ENCODE measurements at places on chromosomes 5 and 9. TPM values are rescaled to one million over a fixed set of nuclear protein-coding genes. Genes with fewer than 3 reads are reported as not detected.

The OTP gene
- total RNA-seq: not detected

GRCh38 chr5:45604092-45604491 lies 92.1 kb downstream of the HCN1 start:
- H3K4me3 ChIP-seq: no peak overlapping the region
- no peak for DNase-seq
- no peak overlapping the region for H3K27ac ChIP-seq
- H3K4me1 ChIP-seq: no peaks in the 10 kb centered on the region
- H3K36me3 ChIP-seq: no peaks in the 10 kb centered on the region

DNA sequence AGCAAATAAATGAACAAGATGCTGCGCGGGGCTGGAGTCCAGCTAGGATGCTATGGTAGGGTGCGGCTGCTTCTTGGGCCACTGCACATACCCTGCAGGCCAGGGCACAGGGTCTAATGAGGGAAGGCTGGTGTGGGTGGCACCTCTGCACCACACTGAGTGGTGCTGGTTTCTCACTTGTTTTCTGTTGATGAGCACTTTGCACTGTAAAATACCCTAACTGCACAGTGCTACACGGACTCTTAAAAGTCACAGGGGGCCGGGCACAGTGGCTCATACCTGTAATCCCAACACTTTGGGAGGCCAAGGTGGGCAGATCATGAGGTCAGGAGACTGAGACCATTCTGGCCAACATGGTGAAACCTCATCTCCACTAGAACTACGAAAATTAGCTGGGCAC lies 52.7 kb upstream of the DMRT1 start:
- no peaks in the 10 kb centered on the region for H3K27me3 ChIP-seq
- H3K36me3 ChIP-seq: no peaks in the 10 kb centered on the region
- DNase-seq: no peak
- H3K4me3 ChIP-seq: no peak overlapping the region

The IL7R gene
- 67.9 TPM for total RNA-seq

- no peaks in the 10 kb centered on the region for H3K36me3 ChIP-seq
- H3K27ac ChIP-seq: no peak overlapping the region
- H3K4me3 ChIP-seq: no peak overlapping the region
These were observed 39.4 kb downstream of the MED27 start for GRCh38 chr9:132040246-132040645.

The STPG3 gene
- not detected for total RNA-seq

DNA sequence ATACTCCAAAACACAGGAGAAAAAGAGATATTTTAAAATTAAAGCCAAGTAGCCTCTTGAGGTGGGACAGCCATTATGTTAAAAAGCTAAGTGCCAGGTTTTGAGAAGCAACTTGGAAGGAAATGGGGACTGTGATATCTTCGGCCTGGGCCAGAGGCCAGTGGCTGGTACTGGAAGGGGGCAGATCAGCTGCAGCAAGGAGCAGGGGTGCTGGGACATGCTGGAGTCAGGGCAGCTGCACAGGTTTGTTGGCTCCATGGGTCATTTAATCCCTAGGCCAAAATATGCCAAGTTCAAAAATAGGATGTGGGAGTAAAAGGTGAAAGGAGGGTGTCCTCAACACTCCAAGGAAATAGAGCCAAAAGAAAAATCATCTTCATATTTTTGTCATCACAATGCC lies 30.0 kb downstream of the ADRB2 start:
- H3K4me1 ChIP-seq: no peaks in the 10 kb centered on the region
- H3K27me3 ChIP-seq: no peaks in the 10 kb centered on the region
- H3K27ac ChIP-seq: no peak overlapping the region
- no peak overlapping the region for H3K4me3 ChIP-seq
- H3K36me3 ChIP-seq: no peaks in the 10 kb centered on the region

The GRXCR2 gene
- total RNA-seq: not detected

The ZNF367 gene
- 0.66 TPM for total RNA-seq

The FCN2 gene
- not detected for total RNA-seq

The SLC9A3 gene
- 0.51 TPM for total RNA-seq

DNA sequence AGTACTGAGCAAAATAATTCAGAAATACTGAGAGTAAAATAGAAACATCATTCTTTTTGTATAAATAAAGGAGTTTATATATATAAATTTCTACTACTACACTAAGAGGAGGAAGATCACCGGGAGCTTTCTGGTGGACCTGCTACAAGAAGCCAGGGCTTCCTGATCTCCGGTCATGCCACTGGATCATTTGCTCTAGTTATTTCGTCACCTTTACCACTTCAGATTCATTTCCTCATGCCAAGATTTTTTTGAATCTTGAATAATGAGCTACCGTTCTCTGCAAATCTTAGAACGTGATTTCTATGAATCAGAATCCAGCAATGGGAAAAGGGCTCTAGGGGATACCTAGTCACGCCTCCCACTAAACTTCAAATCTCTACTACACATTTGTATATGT lies 51.9 kb upstream of the TBC1D9B start:
- peaks cover 2% of the 10 kb centered on the region for H3K36me3 ChIP-seq
- no peak overlapping the region for H3K4me3 ChIP-seq
- DNase-seq: no peak
- no peak overlapping the region for H3K27ac ChIP-seq
- H3K4me1 ChIP-seq: no peaks in the 10 kb centered on the region

The FBLL1 gene
- total RNA-seq: 3.9 TPM

DNA sequence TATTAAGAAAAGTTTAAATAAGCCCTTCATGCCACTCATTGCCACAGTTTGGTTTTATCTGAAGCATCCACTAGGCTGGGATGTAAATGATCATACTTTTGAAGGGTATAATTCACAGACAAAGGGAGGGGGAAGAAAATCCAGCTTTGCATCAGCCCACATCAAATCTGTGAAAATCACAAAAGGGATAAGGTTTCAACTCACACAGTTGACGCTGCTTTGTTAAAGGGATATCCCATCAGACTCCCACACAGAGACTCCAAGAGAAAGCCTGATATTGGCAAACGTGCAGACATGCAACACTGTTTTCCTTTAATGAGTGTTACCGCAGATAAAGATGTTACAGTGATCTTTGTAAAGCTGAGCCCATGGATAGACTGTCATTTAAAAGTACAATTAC lies 602.9 kb downstream of the TLE1 start:
- H3K36me3 ChIP-seq: no peaks in the 10 kb centered on the region
- no peaks in the 10 kb centered on the region for H3K27me3 ChIP-seq
- peaks cover 2% of the 10 kb centered on the region for H3K4me1 ChIP-seq

GRCh38 chr5:93595420-93596147 lies 12.6 kb downstream of the NR2F1 start:
- peak overlapping the region; percentile 57 for H3K27ac ChIP-seq
- DNase-seq: no peak
- no peak overlapping the region for H3K4me3 ChIP-seq
- peaks cover 21% of the 10 kb centered on the region for H3K4me1 ChIP-seq
- H3K36me3 ChIP-seq: peaks cover 4% of the 10 kb centered on the region
- H3K27me3 ChIP-seq: no peaks in the 10 kb centered on the region

- H3K27ac ChIP-seq: no peak overlapping the region
- H3K27me3 ChIP-seq: no peaks in the 10 kb centered on the region
- DNase-seq: peak; percentile 62
- no peaks in the 10 kb centered on the region for H3K4me1 ChIP-seq
These were observed 25.9 kb upstream of the AP3B1 start for GRCh38 chr5:78320401-78320800.

DNA sequence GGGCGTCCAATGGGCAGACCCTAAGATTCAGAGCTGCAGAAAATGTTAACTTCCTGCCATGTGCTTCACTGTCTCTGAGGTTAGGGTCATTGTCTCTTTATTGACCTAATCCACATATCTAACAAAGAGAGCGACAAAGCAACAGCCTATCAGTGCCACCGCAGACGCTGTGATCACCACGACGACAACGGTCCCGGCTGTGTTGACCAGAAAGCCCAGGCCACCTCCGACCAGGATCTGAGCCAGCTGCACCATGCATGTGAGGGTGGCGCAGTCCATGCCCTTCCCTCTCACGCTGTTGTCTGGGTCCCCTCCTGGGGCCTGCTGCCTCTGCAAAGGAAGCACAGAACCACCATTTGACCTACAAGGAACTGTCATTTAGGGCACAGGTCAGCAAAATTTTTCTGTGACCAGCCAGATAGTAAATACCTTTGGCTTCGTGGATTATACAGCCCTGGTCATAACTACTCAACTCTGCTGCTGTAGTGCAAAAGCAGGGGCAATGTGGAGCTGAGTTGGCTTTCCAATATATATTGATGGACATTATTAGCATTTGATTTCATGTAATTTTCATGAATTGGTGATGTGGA lies 8.5 kb downstream of the RXFP3 start:
- peaks cover 16% of the 10 kb centered on the region for H3K27me3 ChIP-seq
- H3K27ac ChIP-seq: no peak overlapping the region
- no peak overlapping the region for H3K4me3 ChIP-seq
- H3K4me1 ChIP-seq: no peaks in the 10 kb centered on the region

DNA sequence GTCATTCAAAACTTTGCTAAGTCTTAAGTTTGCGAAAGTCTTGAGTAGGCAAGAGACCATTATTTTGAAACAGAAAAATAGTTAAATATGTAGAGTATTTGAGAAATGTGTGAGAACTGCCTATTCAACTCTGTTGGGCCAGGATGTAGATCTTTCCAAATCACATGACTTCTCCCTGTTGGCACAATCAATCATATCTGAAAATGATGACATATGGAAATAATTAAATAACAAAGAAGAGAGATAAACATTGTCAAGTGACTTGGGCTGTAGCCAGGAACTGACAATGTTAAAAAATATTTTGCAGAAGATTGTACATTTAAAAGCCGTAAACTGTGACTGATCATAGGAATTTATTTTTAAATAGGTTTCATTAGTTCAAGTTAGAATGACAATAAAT lies 104.6 kb upstream of the IL6ST start:
- no peaks in the 10 kb centered on the region for H3K27me3 ChIP-seq
- H3K4me3 ChIP-seq: no peak overlapping the region
- H3K36me3 ChIP-seq: no peaks in the 10 kb centered on the region

- H3K27ac ChIP-seq: no peak overlapping the region
- no peaks in the 10 kb centered on the region for H3K36me3 ChIP-seq
- no peak overlapping the region for H3K4me3 ChIP-seq
- peaks cover 2% of the 10 kb centered on the region for H3K4me1 ChIP-seq
- no peak for DNase-seq
These were observed 7.9 kb upstream of the IER5L start for GRCh38 chr9:129185991-129186390.

The PCDHA1 gene
- total RNA-seq: under 0.01 TPM
